SK-N-DZ (cell line): ENCODE measurements at places on chromosomes 16 and 17.

GRCh38 chr16:82252582-82252981, 82.6 kb upstream of the MPHOSPH6 start:
- DNase-seq, result no peak

GRCh38 chr17:78475211-78475610, 96.8 kb downstream of the PGS1 start:
- DNase-seq, result no peak

DNA sequence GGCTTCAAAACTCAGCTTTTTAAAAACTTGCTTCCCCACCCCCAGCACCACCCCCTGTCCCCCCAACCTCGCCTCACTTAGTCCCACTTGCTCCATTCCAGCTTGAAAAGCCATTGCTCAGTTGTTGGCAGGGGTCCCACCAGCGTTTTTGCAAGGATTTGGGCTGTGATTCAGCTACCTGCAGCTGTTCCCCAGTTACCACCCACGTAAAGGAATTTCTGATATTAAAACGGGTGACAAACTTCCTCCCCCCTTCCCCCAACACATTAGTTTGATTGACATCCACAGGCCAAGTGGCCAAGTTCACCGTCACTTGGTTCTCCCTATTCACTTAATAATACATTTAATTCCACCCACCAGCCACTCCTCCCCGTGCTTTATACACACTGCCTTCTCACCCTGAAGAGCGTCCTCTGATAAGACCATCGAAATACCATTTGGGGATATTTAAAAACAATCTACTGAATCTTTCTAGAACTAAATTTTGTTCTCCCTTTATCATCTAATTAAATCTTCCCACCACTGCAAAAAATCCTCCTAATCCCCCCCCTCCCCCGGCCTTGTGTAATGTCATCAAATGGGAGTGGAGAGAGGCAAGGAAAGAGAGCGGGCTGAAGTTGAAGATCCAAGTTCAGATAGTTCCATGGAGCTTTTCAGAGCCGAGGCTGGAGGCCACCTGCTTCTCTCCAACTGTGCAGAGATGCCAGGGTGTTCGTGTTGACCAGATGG, 55.1 kb downstream of the SOX9 start:
- DNase-seq, result peak; percentile 16

GRCh38 chr17:1298606-1299005, 19.1 kb downstream of the TRARG1 start:
- DNase-seq, result no peak

GRCh38 chr17:46814446-46814845, 4.0 kb downstream of the WNT3 start:
- no peak for DNase-seq

DNA sequence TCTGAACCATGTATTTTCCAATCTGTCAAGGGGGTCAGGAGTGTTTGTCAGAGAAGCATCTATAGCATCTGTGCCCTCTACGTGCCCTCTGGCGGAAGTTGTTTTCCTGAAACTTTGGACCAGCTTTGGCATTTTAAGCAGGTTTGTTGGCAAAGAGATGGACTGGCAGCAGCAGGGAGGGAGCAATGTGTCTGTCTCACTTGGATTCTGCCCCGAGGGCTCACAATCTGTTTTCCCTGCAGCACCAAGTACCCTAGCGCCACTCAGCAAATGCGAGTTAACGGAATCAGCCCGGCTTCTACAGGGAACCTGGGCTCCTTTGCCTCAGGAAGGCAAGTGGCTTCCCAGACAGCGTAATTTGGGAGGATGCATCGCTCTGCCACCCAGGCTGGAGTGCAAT, 17.4 kb downstream of the DUSP14 start:
- no peak for DNase-seq

DNA sequence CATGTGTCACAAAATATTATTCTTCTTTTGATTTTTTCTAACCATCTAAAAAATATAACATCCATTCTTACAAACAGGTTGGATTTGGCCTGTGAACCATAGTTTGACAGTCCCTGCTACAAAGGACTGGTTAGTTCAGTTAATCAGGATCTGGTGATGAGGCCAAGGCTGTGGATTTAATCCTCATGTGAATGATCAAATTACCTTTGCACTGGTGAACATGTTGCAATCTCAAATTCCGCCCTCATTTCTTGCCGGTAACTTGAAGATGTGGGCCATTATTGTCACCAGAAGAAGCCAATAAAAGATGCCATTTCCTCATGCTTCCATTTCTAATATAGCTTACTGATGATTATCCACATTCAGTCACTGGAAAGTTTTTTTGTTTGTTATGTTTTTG, 35.3 kb upstream of the YPEL2 start:
- no peak for DNase-seq

GRCh38 chr17:14058051-14058450, 11.3 kb upstream of the COX10 start:
- DNase-seq, result no peak

DNA sequence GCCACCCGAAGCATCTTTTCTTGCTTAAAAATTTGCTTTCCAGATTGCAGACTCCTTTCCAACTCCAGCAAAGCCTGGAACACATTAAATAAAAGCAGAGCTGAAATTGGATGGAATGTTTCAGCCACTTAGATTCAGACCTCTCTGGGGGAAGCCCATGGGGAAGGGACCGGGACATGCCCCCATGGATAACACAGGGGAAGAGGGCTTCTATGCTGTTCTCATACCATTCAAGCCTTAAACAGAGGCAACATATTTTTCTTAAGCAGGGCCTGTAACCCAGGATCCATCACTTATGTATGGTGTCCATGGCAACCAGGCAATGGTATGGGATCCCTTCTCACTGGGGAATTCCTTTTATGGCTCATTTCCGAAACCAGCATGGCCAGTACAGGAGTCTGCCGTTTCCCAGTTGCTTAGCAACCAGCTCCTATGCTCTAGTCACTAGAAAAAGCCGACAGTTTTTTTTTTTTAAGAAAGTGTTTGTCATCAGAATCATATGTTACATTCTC, 62.0 kb upstream of the MARCHF10 start:
- DNase-seq, result peak; percentile 66

GRCh38 chr17:3738562-3739295, 15.0 kb downstream of the HASPIN start:
- DNase-seq, result no peak

DNA sequence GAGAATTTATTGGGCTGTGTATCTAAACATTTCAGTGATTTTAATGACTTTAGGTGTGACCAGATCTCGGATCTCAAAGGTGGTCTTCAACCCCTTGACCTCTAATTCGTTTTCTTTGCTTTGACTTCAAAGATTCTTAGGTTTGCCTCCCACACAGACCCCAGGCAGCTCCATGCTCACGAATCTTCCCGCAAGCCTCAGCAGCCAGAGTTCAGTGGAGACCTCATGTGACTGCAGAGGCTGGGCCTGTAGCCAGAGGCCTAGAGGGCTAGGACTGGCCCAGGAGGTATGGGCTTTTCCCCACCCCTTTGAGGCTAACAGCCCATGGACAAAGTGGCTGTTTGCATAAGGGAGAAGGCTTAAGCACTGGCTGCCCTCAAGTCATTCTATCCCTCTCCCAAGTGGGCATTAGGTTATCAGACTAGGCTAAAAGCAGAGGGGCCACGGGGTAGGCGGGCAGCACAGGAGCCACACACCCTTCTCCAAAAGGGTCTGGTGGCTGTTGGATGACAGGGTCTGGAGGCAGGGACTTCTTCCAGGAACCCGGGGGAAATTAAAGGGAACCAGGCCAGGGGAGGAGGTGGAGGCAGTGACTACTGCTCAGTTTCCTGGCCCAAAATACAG, 3.0 kb downstream of the HIRIP3 start:
- no peak for DNase-seq

DNA sequence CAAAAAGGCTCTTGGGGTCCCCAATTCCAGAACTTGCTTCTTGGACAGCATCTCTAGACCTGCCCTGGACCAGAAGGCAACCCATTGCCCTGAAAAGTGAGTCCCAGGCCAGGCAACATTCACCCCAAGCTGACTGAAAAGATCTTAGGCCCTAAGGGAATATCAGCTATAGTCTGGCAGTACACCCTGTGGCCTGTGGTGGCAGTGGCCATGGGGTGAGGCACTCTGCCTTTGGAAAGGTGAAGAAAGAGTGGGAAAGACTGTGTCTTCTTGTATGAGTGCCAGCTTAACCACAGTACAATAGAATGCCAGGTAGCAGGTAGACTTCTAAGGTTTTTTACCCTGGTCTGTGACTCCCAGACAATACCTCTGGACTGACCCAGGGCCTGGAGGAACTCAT, 564.5 kb downstream of the CDH8 start:
- no peak for DNase-seq

- no peak for DNase-seq
Observed at GRCh38 chr17:59266745-59267144, 46.4 kb downstream of the GDPD1 start.

GRCh38 chr16:58458606-58459343, 41.2 kb upstream of the NDRG4 start:
- no peak for DNase-seq

DNA sequence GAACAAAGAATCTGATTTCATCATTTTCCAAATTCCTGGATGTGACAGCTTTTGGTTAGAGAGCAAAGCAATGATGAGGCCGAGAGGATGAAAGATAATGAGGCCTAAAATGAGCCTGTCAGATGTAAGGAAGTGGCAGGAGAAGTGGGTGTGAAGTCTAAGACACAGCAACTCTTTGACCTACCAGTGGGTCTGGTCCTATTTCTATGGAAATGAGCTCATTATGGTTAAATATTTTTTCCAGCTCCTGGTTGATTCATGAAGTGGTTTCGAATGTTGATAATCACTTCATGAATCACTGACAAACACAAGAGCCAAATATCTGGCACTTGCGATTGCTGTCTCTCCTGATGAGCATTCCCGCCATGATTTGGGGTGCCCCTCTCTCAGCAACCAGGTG, 273.3 kb upstream of the CDH5 start:
- DNase-seq, result no peak

DNA sequence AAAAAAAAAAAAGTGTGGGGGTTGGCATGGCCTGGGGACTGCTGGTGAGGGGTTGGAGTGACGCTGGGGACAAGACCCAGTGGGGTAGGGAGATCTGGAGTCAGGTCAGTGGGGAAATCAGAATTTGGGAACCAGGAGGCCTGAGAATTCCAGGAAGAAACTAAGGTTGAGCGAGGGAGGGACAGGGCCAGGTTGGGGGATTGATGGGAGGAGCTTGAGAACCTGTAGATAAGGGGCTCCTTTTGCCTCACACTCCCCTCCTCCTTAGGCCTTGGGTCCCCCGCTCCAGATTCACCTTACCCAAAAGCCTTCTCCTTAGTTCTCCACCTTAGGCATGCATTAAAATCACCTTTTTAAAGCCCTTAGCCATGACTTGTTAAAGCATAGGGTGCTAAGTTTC, 8.3 kb upstream of the PYDC1 start:
- no peak for DNase-seq

DNA sequence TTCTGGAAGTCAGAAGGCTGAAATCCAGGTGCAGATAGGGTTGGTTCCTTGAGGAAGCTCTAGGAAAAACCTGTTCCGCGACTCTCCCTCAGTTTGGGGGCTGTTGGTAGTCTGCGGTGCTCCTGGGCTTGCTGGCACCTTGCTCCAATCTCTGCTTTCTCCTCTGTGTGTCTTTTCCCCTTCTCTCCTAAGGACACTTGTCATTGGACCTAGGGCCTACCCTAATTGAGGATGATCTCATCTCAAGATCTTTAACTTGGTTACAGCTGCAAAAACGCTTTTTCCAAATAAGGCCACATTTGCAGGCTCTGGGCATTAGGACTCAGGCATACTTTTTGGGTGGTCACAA, 12.9 kb upstream of the CACNG4 start:
- DNase-seq, result peak; percentile 72

DNA sequence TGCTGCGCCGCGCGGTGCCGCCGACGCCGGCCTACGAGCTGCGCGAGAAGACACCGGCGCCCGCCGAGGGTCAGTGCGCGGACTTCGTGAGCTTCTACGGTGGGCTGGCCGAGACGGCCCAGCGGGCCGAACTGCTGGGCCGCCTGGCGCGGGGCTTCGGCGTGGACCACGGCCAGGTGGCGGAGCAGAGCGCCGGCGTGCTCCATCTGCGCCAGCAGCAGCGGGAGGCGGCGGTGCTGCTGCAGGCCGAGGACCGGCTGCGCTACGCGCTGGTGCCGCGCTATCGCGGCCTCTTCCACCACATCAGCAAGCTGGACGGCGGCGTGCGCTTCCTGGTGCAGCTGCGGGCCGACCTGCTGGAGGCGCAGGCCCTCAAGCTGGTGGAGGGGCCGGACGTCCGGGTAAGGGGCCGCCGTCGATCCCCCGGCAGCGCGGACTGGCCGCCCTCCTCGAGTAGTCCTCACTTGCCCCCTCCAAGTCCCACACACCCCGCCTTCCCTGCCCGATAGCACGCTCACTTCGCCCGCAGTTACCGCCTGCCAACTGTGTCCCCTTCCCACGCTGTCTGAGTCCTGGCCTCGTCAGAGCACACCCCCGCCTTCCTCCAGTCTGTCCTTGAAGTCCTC, 470 bp downstream of the MLYCD start:
- DNase-seq, result peak; percentile 49

- no peak for DNase-seq
Observed at GRCh38 chr17:31854672-31855071, 4.4 kb downstream of the COPRS start.

DNA sequence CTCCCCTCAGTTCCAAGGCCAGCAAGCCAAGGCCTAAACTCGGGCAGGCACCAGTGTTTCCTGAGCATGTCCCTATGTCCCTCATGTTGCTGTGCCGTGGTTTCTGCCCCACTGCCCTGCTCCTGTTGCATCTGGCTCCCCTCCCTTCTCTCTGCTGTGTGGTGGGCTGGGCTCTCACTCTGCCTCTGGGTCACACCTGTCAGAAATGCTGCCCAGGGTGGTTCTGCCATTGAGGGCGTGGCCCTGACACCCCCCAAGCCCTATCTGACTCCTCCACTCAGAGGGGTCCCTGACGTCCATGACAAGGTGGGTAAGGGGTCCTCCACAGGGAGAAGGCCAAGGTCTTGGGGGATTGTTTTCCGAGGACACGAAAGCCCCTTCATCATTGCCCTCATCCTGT, 9.2 kb upstream of the ITGA3 start:
- DNase-seq, result no peak

DNA sequence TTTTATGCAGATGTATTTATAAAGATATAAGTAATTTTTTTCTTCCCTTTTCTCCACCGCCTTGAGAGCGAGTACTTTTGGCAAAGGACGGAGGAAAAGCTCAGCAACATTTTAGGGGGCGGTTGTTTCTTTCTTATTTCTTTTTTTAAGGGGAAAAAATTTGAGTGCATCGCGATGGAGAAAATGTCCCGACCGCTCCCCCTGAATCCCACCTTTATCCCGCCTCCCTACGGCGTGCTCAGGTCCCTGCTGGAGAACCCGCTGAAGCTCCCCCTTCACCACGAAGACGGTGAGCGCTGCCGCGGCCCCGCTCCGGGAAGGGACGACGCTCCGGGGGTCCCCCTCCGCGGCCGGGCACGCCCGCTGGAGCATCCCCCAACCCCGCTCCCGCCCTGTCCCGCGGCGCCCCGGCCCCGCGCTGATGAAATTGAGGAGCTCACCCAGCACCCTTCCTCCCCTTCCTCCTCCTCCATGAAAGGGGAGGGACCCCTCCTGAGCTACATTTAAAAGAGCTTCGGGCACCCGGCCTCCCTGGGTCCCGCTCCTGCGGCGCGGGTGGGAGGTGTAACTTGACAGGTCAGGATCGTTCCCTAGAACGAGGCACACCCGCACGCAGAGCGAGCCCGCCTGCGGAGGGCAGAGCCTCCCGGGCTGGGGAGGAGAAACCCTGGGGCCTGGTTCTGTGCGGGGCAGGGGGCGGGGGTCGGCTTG, 706 bp downstream of the HLF start:
- peak; percentile 41 for DNase-seq

GRCh38 chr16:88497561-88498462, 44.7 kb downstream of the ZFPM1 start:
- peak; percentile 72 for DNase-seq
